Activated naive CD4-positive, alpha-beta T cell (primary cell): ENCODE measurements at places on chromosomes 4 and X.

DNA sequence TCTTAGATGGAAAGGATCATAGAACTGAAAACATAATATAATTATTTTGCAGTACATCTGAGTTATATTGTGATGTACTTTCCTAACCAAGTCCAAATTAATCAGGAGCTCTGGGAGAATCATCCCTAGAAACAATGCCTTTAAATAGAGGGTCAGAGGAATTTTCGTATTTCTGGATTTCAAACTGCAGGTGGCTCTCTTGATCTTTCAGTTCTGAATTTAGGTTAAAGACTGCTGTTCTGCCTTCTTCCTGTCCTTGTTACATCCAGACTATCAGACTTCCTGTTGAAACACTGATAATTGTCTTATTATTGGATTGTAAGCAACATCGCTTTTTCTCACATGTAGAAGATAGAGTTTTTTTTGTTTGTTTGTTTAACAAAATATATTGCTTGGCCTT, 142.7 kb downstream of the RPA4 start:
- no peak for DNase-seq

DNA sequence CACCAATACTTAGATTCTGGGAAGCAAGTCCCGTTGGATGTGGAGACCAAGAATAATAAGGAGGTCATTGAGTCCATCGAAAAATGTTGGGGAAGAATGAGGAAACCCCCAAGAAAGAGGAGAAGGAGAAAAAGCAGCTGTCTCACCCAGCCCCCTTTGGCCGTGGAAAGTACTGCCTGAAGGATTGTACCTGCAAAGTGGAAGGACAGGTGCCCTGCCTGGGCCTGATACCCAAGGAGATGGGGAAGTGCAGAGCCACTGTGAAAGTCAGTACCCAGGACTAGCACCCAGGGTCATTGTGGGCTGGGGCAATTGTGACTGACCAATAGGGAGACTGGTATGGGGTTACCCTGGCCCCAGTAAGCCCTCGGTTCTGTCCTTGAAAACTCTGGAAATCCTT, 13.8 kb upstream of the CFAP299 start:
- no peak for DNase-seq

DNA sequence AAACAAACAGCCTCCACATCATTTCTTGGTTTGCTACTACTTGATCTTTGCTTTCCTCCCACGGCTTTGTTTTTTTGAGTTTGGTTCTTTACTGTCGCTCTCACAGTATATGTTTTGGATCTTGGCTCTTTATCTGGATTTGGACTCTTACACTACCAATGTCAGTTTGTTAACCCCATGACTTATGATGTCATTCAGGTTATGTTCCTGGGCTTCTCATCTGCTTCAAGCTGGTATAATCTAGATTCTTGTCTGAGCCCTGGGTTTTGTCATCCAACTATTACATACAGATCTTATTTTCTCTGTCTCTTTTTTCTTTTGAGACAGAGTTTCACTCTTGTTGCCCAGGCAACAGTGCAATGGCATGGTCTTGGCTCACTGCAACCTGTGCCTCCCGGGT, 482.9 kb upstream of the TEX13C start:
- DNase-seq = no peak

- no peak for DNase-seq
These were observed 171.1 kb upstream of the ANKRD50 start for GRCh38 chr4:124883632-124884031.

DNA sequence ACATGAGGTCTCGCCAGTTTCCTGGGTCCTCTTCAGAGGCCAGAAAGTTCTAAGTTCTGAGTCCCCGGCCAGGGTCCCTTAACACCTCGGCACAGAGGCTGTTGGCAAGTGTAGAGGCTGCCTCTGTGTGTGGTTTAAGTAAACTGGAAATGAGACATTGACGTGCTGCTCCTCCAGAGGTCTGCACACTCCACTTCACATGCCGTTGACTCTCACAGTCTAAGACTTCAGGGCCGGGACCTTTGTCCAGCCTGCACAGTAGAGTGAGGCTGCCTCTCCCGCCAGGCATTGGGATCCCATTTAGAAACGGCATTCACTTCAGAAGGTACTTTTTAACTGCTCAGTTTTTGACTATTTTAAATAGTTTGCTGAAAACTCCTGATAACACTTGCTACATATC, 10.6 kb upstream of the TADA2B start:
- DNase-seq = no peak

- no peak for DNase-seq
These were observed 637.8 kb upstream of the ADGRL3 start for GRCh38 chr4:60562334-60562733.

DNA sequence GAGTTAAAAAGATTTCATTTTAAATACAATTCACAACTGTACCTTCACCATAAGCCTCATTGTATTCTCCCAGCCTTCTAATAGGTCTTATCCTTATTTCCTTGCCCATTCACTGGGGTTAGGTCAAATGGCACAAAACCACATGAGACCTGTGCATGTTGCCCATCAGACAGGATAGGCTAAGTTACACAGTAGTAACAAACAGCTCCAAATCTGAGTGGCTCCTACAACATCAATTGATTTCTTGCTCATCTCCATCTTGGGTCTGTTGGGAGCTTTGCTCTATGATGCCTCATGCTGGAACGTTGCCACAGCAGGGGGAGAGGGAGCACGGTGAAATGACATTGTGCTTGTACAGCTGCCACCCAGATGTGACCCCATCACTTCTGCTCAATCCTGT, 70.6 kb downstream of the DHX15 start:
- no peak for DNase-seq

GRCh38 chrX:41236629-41237028, 97.3 kb upstream of the DDX3X start:
- DNase-seq = no peak

- no peak for DNase-seq
These were observed 86.9 kb downstream of the RELL1 start for GRCh38 chr4:37599092-37599790.

DNA sequence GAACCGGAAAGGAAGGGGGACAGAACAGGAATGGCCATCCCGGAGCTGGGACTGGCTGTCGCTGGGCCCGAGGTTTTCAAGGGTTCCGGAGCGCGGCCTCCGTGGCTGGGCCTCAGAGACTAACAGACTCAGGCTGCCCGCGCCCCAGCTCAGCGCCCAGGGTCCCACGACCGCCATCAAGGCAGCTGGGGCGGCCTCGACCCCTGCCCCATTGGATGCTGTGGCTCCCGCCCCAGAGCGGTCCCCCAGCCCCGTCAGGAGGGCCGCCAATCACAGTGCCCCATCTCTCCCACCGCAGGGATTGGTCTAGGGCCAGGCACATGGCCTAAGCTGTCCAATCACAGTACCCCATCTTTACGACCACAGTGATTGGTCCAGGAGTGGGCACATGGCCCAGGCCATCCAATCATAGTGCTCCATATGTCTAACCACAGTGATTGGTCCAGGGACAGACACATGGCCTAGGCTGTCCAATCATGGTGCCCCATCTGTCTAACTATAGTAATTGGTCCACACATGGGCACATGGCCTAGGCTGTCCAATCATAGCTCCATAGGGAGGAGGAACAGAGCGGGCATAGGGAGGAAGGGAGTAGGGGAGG, 105.3 kb upstream of the NKX1-1 start:
- no peak for DNase-seq

DNA sequence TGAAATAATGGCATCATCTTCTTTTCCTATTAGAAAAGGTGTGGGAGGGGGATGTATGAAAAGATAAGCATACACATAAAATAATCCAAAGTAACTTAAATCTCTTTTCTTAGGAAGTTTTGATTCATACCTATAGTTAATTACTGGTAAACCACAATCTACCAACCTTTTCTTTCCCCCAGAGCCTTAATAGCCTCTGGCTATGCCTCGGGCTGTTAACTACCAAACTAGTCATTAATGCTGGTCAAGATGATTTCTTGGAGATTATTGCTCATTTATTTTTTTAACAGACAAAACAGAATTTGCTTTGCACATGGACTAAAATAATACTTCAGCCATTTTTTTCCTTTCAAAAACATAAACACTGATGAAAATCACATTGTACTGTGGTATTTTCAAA, 16.9 kb downstream of the NAA11 start:
- DNase-seq = no peak

DNA sequence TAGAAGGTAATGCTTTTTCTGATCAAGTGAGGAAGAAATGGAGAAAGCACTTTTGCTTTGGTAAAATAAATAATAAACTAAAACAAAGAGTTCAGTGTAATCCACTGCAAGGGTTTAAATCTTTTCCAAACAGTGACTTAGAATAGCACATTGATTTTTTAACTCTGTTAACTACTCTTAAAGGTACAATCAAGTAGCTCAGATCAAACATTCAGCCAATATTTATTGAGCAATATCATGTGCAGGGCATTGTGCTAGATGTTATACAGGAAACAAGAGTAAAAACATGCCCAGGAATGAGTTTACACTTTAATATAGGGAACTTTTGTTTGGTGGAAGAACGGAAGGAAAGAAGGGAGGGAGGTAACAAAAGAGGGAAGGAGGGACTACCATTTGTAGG, 479.8 kb downstream of the KLHL13 start:
- no peak for DNase-seq

- DNase-seq = no peak
These were observed 117.9 kb downstream of the MID1IP1 start for GRCh38 chrX:38919202-38919601.

GRCh38 chr4:16212138-16212782, 14.0 kb downstream of the TAPT1 start:
- no peak for DNase-seq

- no peak for DNase-seq
These were observed 135.0 kb downstream of the GC start for GRCh38 chr4:71648923-71649322.

- no peak for DNase-seq
These were observed 286.4 kb downstream of the BCOR start for GRCh38 chrX:39811376-39811775.

- DNase-seq = no peak
These were observed 205.7 kb downstream of the FAT4 start for GRCh38 chr4:125520258-125520990.

DNA sequence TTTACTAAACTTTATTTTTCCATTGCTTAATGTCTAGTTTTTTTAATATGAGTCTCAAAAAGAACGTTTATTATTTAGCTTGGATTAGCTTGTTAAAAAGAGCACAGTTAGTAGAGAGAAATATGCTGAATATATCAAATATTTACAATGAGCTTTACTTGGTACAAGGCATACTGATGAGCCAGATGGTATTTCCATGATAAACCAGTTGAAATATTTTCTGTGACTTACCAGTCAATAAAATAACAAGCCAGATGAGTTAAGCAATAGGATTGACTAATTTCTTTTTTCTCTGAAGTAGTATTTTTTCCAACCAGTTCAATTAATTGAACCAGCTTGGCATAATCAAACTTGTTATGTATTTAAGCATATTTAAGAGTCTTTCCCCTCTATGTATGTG, 134.1 kb downstream of the KLHL34 start:
- DNase-seq = no peak

DNA sequence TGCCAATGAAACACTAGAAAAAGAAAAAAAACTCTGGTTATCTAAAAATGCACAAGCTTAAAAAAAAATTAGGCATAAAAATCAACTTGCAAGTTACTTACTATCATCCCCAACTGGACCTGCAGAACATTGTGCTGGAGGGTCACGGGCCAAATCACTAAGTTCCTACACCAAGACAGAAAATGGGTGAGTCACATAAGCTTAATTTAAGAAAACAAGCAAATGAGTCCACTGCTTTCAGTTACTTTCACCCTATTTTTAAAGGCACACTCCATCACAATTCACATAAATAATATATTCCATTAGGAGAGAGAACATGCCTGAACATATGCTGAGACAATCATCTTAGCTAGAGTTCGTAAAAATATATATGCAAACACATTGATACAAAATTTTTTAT, 17.7 kb downstream of the UBE2D3 start:
- DNase-seq = no peak

- DNase-seq = no peak
These were observed 32.7 kb downstream of the TMSB4X start for GRCh38 chrX:13007519-13008188.

DNA sequence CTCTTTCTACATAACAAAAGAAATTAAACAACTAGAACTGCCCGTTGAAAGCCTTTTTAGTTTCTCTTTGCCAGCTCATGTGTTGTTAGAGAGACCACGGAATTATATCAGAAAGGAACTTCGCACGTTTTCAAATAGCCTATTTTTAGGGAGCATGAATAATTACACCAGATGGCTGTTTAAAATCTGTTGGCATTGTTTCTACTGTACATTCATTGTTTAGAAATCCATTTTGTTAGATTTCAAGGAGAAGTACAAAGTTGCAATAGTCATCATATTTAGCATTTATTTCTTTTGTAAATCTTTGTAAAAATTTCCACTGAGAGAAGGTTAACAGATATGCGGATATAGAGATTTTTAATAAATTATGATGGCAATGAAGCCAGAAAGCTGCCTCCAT, 403.0 kb upstream of the HS3ST1 start:
- DNase-seq = no peak

GRCh38 chr4:91113130-91113706, 986.0 kb downstream of the CCSER1 start:
- no peak for DNase-seq

DNA sequence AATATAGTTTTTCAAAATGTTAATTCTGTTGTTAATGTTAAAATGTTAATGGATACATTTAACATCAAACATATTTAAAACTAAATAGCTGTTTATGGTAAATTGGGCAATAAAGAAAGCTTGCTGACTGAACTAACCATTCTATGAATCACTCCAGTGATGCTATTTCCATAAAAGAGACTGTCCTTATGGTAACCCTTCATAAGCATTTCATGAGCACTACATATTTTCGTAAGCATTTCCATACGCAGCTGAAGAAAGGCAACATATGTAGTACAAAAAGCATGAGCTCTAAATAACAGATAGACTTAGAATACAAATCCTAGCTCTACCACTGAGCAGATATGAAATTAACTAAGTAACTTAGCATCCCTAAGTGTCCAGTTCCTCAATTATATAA, 188.9 kb downstream of the COL25A1 start:
- no peak for DNase-seq

DNA sequence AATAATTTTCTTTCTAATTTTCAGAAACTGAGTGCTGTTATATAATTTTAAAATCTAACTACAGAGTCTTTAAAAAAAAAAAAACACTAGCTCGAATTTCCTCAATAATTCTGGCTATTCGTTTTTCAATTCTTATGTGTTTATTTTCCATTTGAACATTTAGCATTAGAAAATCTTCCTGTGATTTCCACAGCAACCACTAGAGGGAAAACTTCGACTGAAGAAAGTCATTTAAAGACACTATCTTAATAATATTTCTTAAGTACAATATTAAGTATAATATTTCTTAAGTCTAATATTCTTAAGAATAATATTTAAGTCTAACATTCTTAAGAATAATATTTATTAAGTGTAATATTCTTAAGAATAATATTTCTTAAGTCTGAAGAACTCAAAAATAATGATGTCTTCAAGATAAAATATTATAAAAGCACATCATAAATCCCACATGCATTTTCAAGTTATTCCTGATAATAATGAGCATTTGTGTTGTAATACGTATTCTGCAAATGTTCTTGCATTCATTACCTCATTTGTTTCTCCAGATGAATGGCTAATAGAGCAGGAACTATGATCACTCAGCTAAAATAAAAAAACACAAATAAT, 118.4 kb upstream of the WDR17 start:
- no peak for DNase-seq
